ENCODE measurements at places on chromosomes 3 and 15.

- no peak for DNase-seq
Observed at GRCh38 chr15:96115642-96116041, 214.9 kb upstream of the NR2F2 start.

DNA sequence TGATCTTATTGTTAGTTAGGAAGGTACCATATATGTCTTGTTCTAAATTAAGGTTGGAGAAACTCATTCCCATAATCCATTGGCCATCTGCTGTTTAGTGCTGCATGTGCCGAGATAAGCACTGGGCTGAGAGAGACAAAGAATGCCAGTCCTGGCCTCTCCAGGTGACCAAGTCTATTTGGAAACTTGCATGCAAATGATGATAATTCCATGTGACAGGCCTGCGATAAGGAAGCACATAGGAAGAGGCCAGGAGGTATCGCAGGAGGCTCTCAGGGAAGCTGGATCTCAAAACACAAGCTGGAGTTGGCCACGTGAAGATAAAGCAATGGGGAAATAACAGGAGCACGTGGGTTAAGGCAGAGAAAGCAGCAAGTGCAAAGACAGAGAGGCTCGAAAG is 39.7 kb downstream of the MYO5C start:
- DNase-seq: no peak

GRCh38 chr3:157958457-157958856 is 147.8 kb downstream of the SHOX2 start:
- DNase-seq: peak; percentile 35

- no peak for DNase-seq
Observed at GRCh38 chr15:93028632-93029213, 60.3 kb downstream of the RGMA start.

- no peak for DNase-seq
Observed at GRCh38 chr3:191105418-191105817, 93.6 kb upstream of the OSTN start.

DNA sequence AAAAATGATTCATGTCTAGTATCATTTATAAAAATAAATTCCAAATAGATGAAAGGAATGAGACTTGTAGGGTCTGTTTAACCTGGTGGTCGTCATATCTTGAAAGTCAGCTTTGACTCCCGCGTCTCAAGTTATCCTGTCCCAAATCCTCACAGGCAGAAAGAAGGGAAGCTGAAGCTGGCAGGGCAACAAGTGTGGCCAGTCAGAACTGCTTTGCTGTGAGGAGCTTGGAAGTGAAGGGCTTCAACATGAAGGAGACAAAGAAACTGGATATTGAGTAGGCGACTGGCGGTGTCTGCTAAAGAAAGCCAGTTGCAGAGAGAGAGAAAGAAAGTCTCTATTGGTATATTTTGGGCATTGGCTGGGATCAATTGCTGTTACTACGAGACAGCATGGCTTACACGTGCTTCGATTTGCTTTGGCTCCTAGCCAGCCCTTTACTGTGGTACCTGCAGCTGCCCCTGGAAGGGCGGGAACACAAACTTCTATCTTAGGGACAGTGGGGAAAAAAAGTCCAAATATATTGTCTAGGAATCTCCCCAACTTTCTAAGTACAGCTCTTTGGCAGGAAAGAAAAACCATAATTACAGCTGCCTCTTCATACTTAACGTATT is 107.2 kb downstream of the CHST2 start:
- DNase-seq: no peak

DNA sequence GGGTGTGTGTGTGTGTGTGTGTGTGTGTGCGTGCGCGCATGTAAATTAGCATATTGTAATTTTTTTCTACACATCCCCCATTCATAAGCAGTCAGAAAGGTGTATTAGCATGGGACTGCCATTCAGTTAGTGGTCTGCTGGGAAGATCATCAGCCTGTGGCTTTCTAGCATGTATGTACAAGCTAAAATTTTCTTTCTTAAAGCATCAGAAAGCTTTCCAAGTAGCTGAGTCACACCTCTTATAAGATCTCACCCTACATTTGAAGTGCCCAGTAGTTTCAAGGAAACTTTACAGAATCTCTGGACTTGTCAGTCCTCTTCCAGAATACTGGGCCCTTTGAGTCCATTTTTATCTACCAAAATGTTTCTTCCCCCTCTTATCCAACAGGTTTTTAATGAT is 411.4 kb upstream of the TPRG1 start:
- no peak for DNase-seq

Data from renal cortex interstitium (tissue), 15 donors.